ENCODE measurements at places on chromosomes 11 and 22. TPM values are rescaled to one million over a fixed set of nuclear protein-coding genes. Genes with fewer than 3 reads are reported as not detected.

IL17REL gene
- 0.09 TPM for total RNA-seq

OR5B21 gene
- total RNA-seq = not detected

ANKK1 gene
- total RNA-seq = 0.41 TPM

KRTAP5-9 gene
- not detected for total RNA-seq

OR2AT4 gene
- not detected for total RNA-seq

LMO2 gene
- 56.4 TPM for total RNA-seq

GLB1L2 gene
- total RNA-seq = 5.1 TPM

POU2F3 gene
- total RNA-seq = 4.6 TPM

NXPE1 gene
- not detected for total RNA-seq

CLDN5 gene
- 213 TPM for total RNA-seq

NNMT gene
- total RNA-seq = 162 TPM

OVOL1 gene
- total RNA-seq = 0.89 TPM

CRYBB3 gene
- total RNA-seq = 0.74 TPM

KCNC1 gene
- total RNA-seq = not detected

ZNF280B gene
- total RNA-seq = 0.86 TPM

TTC36 gene
- 1.0 TPM for total RNA-seq

NAALADL1 gene
- total RNA-seq = 12.2 TPM

OR56A4 gene
- total RNA-seq = not detected

DRG1 gene
- total RNA-seq = 44.5 TPM

HTR3B gene
- total RNA-seq = not detected

RTN4R gene
- 9.6 TPM for total RNA-seq

NFAM1 gene
- 21.8 TPM for total RNA-seq

Data from lower lobe of right lung (tissue), 2 donors.